ENCODE measurements at places on chromosomes 7 and 10.

DNA sequence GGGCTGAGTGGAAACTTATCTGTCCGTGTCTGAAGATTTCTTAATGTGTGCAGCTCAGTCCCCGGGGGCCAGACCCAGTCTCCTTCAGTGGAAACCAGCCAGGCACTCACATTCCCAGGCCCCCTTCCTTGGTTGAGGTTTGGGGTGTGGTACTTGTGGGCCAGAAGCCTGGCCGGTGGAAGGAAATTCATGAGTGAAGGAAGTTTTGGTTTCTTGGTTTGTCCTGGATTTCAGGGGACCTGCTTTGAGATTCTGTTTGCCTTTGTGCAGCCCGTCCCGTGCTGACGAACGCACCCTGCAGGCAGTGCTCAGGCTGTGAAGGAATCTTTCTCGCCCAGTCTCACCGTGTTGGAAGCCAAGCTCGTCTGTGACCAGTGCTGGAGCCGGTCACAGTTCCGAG, 2.9 kb downstream of the INPP5A start:
- no peak for DNase-seq

GRCh38 chr7:99822731-99823718, 4.8 kb upstream of the CYP3A43 start:
- no peak for DNase-seq

- peak; percentile 57 for DNase-seq
Measured at GRCh38 chr7:2980401-2981102, 63.1 kb downstream of the CARD11 start.

- no peak for DNase-seq
Measured at GRCh38 chr10:55169493-55169892, 368.5 kb upstream of the PCDH15 start.

GRCh38 chr7:41886262-41886900, 183.5 kb upstream of the INHBA start:
- DNase-seq = no peak

DNA sequence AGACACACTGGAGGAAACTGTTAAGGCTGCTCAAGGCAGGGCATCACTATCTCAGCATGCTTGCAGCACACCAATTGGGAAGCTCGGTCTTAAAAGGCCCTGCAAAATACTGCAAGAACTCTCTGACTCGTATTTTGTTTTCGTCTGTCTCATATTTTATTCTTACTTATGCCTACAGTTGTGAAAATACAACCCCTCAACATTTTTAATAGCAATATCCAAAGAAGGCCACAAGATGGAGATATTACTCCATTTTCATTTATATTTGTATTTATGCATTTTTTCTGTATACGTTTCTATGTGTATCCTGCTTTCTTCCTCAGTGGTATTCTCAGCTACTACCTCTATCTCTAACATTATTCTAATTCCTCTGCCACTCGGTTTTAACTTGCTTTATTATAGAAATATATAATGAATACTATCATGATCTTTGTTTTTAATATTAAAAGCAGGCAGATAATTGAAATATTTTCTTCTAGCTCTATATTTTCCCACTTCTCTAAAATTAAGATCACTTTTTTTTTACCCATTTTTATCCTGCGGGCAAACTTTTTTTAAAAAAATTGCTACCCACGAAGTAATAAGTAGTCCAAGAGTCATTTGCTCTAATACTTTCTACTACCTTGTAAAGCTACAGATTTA, 10.0 kb downstream of the DNAJC1 start:
- DNase-seq = no peak

DNA sequence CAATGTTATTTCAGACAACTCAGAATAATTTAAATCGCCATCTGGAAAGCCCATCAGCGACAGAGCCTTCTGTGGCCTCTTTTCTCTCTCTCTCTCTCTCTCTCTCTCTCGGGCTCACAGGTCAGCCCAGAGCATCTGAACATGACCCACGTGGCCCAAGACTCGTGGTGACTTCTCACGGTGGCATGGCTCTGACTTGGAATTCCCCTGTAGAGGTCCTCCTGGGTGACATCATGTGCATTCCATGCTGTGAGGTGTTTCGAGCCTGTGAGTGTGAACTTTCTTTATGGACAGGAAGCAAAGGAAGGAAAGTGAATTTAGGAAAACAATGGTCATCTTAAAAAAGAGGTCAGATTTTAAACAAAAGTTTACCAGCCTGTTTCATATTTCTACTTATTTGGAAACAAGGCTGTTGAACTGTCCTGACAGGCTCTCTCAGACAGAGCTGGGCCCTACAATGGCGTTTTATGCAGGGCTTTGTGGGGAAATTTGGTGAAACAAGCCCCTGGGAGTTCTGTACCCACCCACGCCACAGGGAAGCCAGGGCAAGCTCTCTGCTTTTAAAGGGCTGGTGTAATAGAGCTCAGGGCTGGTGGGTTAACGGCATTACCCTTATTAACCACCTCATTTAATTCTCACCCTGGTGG, 359.7 kb upstream of the ZNF32 start:
- DNase-seq = no peak

- no peak for DNase-seq
Measured at GRCh38 chr7:29815181-29816105, 9.1 kb downstream of the WIPF3 start.

DNA sequence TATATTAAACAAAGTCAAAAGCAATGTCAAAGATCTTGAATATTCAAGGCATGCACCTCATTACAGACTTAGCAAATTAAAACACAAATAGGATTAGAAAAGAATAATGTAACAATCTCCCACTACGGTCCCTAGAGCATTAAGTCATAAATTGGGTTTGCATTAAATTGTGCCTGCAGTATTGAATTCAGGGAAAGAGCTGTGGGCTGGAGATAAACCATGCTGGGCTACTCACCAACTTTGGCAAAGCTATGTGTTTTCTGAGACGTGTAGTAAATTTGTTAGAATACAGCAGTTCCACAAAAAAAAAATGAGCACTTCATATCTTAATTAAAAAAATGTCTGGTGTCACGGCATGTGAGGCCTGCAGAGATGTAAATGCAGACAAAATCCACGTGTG, 241.6 kb downstream of the SNX10 start:
- DNase-seq = no peak

- DNase-seq = no peak
Measured at GRCh38 chr10:19628767-19629560, 187.3 kb upstream of the PLXDC2 start.

GRCh38 chr10:118838364-118838763, 83.6 kb upstream of the CACUL1 start:
- no peak for DNase-seq

- DNase-seq = peak; percentile 31
Measured at GRCh38 chr7:114085592-114086501, 167.0 kb upstream of the PPP1R3A start.

GRCh38 chr10:91635401-91636400, 2.8 kb upstream of the PPP1R3C start:
- peak; percentile 35 for DNase-seq

DNA sequence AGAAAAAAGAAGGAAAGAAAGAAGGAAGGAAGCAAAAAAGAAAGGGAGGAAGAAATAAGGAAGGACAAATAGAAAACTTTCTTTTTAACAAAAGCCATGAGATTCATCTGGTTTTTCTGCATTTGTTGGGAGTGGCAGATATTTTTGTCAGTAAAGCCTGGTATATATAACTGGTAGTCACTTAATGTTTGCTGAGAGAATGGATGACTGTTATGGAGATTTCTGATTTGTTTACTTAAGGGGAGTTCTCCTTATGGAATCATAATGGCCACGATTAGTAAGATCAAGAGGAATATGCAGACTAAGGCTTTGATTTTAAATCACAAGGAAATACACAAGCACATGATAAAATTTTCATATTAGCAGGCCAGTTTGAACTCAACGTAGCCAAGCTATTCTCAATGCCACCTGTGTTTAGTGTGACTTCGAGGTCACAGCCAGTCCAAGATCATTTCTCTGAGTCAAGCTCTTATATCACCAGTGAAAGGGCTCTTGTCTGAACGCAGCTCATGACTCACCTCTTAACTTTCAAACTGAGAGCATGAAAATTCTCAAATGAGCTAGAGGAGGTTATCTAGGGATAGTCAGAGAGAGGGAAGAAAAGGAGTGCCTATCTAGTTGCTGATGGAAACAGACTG, 445.1 kb upstream of the ZMIZ1 start:
- no peak for DNase-seq

DNA sequence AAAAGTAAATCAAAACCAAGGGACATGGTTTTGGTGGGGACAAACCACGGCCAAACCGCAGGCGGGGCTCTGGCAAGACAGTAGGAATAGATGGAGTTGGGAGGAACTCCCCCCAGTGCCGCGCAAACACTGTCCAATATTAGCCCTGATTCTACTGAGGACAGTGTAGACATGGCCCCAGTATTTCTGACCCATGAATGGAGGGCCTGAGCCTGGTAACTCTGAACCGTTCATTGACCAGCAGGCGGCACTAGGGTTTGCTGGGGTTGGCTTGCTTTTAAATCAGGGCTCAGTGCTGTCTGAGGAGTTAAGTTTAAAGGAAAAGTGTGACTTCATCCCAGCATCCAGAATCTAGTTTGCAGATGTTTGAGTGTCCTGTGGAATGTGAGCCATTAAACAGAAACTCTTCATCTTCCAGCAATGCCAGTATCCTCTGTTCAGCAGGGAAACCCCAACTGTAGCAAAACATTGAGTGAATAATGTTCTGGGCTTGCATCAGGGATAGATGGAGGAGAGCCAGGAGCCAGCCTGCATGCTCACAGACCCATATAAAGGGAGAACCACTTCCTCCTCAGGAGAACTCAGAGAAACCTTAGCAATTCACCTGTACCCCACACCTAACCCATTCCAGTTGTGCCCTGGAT, 147.4 kb upstream of the PRSS58 start:
- no peak for DNase-seq

- DNase-seq = peak; percentile 11
Measured at GRCh38 chr7:141674702-141675101, 27.3 kb downstream of the DENND11 start.

- DNase-seq = no peak
Measured at GRCh38 chr10:125983161-125983560, 86.8 kb downstream of the FANK1 start.

- DNase-seq = no peak
Measured at GRCh38 chr7:108598153-108598552, 28.5 kb downstream of the DNAJB9 start.

- no peak for DNase-seq
Measured at GRCh38 chr7:73891178-73891885, 30.4 kb downstream of the TMEM270 start.

- DNase-seq = no peak
Measured at GRCh38 chr10:58813573-58813972, 300.9 kb downstream of the BICC1 start.

DNA sequence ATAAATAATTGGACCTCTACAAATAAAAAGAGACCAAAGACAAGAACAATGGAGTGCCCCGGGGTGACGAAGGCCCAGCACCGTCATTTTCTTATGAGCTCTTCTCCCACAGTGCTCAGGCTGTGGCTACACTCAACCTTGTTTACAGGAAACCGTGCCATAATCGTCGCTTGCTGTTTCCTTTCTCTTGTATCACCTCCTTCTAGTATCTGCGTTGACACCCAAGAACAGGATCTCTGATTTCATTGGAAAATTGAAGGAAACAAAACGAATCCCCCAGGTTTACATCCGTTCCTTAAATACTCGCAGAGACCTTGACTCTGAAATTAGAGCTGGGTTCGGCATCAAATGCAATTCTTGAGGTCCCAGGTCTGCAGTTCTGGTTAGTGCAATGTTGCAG, 1.7 kb upstream of the IGFBP3 start:
- no peak for DNase-seq

- DNase-seq = no peak
Measured at GRCh38 chr10:78617631-78618030, 451.1 kb upstream of the ZMIZ1 start.

All from activated naive CD8-positive, alpha-beta T cell treated with anti-CD3 and anti-CD28 coated beads for 36 hours (primary cell).